T-helper 22 cell (primary cell): ENCODE measurements at places on chromosomes 16 and 17.

- DNase-seq, result no peak
Measured at GRCh38 chr17:42857389-42857788, 6.4 kb downstream of the AOC3 start.

DNA sequence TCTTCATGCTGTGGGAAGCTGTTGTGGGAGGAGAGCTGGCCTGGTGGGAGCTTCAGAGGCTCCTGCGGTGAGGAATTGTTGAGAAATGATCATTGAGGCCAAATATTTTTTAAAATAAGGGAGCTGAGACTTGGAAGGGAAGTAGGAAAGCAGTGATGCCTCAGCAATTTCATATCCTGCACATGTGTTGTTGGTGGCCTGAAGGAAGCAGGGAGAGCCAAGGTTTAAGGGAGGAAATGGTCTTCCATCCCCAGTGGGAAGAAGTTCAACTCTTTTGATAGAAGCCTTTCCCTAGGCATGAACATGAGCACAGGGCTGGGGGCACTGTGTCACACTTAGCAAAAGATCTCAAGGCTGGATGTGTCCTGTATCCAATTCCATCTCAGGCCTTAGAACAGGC, at the start of gene CCL14:
TSS of gene CCL14 (minus strand) at position 87 of the 400 bp plus-strand sequence. CDS start at position 7, 80 bp downstream.
- no peak for DNase-seq

GRCh38 chr16:84607694-84608093, 10.2 kb downstream of the COTL1 start:
- DNase-seq, result no peak

GRCh38 chr17:35160354-35161201, 13.0 kb downstream of the UNC45B start:
- peak; percentile 20 for DNase-seq

DNA sequence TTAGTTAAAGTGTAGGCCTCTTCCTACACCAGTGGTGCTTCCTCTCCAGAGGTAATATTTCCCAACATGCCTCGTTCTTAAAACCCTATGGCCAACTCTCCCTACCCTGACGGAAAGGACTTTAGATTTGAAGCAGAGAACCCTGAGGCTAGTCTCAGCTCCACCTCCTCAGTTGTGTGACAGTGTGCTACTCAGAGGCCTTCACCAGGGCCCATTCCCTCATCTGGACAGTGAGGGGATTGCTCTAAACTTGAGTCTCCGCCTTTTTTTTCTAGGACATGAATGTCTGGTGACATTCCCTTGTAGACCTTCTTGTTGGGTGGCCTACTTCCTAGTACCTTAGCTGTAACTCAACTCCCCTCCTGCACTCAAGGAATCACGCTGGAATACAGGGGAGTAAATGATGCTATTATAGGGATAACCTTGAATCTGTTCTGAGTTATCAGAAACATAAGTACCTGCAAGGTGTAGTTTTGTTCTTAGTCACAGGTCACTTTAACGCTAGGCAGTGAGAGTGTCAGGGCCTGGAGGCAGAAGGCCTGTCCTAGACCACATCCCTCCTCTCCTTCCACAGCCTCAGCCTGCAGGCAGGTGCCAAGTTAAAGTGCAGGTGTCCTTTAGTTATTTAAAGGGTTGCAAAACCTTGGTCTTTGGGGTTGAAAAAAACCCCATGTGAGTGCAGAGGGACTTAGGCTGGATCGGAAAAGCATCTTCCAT, 26.9 kb downstream of the LDHD start:
- no peak for DNase-seq

GRCh38 chr17:66435182-66435581, 132.8 kb downstream of the PRKCA start:
- DNase-seq, result no peak

DNA sequence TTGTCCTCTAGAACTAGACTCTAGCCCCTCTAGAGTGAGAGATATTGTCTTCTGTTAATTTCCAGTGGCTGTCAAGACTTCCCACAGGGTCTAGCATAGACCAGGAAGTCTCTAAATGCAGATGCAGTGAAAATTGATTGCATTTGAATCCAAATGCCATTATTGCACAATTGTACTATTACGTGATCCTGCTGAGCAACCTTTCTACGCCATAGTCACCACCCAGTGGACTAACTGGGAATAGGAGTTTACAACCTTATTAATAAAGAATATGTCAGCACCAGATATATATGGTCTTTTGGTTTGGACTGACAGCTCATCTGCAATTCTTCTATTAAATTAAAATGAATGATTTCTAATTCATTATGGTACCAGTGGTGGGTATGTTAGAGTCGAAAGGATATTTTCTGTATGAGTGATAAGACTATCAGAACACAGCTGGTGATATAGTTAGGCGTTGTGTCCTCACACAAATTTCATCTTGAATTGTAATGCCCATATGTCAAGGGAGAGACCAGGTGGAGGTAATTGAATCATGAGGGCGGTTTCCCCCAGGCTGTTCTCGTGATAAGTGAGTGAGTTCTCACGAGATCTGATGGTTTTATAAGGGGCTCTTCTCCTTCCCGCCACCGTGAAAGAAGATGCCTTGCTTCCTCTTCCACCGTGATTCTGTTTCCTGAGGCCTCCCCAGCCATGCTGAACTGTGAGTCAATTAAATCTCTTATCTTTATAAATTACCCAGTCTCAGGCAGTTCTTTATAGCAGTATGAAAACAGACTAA, 138.9 kb upstream of the CA10 start:
- no peak for DNase-seq

DNA sequence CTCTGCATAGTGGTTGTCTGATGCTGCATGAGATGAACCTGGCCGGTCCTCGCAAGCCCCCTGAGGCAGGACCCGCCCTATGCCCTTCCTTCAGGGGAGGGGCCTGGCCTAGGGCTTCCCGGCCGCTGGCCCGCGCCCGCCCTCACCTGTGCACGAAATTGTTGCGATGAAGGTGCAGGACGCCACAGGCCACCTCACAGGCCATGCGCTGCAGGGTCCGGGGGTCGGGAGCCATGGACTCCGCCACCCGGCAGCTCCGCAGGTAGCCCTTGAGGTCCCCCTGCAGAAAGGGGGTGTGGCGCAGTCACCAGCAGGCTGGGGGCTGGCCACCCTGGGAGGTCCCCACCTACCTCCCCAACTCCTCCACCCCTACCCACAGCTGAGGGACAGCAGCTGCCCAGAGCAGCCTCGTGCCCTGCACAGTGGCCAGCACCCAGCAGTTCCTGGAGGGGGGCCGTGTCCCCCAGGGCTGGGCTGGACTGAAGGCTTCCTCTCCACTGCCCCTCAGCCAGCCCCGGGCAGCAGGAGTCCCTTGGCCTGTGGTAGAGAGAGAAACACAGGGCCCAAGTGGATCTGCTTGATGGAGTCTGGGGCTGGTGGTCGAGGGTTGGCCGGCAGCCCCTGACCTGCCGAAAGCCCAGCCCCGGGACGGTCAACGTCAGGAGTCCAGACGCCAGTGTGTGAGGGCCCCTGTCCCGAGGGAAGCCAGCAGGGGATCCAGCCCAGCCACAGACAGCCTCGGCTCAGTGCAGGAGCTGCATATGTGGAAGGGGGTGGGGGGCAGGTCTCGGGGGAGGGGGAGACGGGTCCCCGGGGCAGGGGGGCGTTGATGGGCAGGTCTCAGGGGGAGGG, 38.8 kb upstream of the PVALEF start:
- DNase-seq, result no peak

DNA sequence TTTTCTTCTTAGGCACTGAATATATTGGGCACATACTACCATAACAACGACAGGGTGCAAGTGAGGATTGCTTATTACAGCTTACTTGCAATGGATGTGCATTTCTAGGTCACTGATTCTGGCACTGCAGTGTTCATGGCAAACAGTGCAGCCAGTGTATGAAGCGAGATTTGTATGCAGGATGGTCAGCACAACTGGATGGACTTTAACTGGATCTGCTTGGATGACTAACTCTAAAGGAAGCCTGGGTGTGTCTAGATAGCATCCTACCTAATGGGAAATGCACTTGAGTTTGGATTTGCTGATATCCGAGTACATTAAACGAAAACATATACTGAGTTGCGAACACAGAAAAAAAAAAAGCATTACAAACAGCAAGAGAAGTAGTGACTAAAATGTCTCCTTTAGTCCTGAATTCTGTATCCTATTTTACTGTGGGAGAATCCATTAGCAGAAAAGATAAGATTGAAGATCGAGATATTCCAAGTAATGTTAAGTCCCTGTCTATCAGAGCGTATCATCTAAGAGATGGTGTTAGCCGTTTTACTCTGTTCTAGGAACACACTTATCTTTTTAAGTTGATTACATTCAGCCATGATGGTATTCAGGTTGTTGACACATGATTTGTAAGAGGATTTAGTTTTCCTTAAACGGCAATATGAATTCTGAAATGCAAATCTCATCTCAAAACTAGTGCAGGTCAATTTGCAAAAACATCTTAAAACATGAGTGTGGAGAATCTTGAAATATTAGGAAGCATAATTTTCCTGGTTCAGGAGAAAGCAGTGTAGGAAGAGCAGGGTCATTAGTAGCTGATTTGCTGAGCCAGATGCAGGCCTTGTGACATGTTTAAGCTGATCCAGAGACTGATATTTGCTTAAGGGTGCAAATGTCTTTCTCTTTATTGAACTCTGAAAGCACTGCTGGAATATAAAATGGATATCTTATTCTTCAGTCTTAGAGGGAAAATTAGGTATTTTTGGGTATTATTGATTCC, 142.6 kb upstream of the CPHXL start:
- DNase-seq, result no peak

GRCh38 chr16:11088074-11088730, 143.8 kb downstream of the CLEC16A start:
- DNase-seq, result no peak

GRCh38 chr16:23392223-23392600, 60.8 kb downstream of the COG7 start:
- no peak for DNase-seq

DNA sequence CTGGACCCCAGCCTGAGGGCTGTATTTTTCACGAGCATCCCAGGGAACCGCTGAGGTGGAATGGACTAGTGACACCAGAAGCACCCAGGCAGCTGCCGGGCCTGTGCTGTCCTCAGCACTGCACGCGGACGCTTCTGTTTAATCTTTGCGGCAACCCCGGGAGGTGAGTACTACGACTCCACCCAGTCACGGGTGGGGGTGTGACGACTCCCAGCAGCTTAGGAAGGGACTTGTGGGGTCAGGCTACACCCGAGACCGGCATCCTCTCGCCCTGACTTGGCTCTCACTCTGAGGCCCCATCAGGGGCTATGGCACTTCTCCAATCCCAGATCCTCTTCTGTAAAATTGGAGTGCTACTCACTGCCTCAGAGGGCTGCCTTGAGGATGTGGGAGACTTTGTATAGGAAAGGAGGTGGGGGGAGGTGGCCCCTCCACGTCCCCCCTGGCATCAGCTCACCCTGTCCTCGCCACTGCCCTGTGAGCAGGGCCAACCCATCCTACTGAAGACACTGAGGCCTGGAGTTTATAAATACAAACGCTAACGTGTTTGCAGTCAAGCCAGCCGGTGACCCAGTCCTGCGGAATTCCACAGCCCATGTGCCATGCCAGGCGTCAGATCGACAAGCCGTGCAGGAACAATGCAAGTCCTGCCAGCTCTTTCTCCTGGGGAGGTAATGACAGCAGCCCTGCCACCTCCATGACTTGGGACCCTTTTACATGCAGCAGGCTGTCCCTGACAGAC, 44.4 kb downstream of the PPL start:
- no peak for DNase-seq

DNA sequence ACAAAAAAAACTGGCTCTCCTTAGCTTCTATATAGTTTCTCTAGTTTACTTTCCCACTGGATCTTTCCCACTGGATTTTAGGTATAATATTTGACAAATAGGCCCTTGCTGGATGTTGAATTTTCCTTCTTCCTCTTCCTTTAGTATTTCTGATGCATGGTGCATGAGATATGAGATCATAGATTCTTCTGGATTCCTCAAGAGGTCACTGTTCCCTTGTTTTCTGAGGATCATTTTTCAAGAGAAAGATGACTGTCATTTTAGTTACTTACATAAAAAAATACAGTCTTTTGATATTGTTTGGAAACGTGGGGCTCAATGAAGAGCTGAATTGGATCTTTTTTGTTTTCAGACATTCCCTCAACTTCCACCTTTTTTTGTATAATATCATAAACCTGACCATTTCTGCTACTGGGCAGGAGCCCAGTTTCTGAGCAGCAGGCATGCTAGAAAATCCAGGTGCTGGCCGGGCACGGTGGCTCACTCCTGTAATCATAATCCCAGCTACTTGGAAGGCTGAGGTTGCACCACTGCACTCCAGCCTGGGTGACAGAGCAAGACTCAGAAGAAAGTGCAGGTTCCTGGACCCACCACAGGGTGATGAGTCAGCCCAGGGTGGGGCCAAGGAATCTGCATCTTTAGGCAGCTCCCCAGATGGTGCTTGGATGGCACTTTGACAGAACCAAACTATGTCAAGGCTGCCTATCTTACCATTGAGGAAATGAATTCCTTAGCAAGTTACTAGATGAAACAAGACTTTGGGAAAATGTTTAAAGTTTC, 70.3 kb downstream of the SDR42E1 start:
- DNase-seq, result no peak

GRCh38 chr17:42389899-42390298, 1.7 kb upstream of the STAT3 start:
- DNase-seq, result no peak

DNA sequence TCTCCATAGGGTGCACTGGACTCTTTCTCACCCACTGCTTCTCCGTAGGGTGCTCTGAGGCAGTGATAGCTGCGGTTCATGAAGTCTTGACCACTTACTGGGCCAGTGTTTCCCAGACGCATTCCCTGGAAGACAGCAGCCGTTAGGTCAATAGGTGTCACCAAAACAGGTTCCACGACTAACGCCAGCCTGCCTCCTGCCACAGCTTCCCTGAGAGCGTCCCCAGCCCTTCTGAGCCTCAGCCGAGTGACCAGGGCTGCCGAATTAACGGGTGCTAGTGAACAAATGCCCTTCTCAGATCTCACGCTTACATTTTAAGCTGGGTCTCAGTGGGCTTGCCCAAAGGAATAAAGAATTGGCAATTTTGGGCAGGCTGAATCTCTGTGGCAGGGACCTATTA, 188.7 kb upstream of the TNRC6C start:
- no peak for DNase-seq

GRCh38 chr16:79429381-79430190, 171.0 kb downstream of the MAF start:
- DNase-seq, result no peak

GRCh38 chr16:80259290-80259805, 281.4 kb upstream of the DYNLRB2 start:
- DNase-seq, result no peak

- DNase-seq, result no peak
Measured at GRCh38 chr16:79672524-79672923, 72.0 kb upstream of the MAF start.

DNA sequence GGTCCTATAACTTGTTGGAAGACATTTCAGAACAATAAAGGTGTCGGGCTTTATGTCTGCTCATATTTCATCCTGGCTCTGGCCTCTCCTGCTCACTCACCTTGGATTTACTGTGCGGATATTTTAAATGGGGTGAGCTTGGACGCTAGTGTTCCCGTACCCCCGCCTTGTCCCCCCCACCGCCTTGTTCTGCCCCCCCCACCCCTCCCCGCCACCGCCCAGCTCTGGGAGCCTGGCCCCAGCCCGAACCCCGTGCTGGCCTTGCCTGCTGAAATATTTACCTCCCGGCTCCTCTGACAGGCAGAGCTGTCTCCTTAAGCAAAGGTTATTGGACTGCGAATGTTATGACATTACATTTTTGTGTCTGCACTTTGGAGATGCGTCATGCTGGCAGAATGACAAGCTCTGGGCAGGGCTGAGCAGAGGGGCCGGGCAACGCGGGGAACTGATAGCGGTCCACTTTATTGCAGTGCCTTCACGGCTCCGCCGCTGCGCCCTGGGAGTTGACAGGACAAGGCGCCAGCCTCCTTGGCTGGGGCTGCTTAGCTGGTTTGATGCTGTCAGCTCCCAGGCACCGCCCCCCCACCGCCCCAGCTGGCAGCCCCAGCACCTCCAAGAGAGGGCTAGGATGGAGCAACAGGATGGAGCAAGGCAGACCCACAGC, 222.5 kb upstream of the GSE1 start:
- no peak for DNase-seq
